ENCODE measurements at places on chromosomes 5 and 9.

DNA sequence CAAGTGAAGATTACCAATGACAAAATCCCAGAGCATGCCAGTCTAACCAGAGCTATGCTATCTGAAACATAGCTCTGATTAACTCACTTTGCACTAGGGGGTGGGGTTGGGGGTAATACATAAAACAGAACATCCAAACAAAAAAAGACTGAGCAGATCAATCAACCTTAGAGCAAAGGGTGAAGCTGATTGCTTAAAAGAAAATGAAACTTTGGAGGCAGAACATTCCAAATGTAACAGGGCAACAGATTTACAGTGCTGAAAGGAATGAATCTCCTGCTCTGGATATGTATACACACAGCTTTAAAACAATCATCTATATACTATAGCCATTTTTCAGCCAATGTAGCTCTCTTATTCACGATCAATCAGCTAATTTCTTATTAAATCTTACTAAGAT is 4.9 kb downstream of the IL6ST start:
- DNase-seq: no peak

- no peak for DNase-seq
Measured at GRCh38 chr9:93230601-93231000, 46.7 kb downstream of the WNK2 start.

DNA sequence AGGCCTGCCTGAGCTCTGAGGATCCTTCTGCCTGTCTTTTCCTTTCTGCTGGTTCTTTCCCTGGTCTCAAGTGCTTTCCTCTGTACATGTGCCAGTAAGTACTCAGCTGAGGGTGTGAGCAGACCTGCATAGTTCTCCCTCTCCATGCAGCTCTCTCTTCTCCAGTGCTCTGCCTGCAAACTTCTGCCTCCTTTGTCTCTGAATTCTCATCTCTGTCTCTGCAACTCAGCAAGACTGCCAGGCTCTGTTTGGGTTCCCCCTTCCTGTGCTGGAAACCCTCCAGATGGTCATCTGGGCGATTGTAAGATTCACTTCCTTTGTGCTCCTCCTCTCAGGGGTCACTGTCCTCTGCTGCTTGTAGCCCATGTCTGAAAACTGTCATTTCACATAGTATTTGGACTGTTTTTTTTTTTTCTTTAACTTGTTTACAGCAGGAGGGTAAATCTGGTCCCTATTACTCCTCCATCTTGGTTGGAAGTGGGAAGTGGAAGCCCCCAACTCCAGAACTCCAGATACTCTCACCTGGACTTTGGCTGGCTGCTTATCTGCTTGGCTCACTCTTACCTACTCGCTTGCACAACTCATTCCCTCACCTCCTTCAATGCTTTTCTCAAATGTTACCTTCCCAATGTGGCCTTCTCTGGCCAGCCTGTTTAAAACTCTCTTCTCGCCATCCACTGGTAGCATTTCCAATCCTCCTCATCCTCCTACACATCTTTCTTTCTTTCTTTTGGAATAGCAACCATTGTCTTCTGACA is 175.3 kb upstream of the TBC1D2 start:
- DNase-seq: no peak

- no peak for DNase-seq
Measured at GRCh38 chr5:179829732-179830435, 9.2 kb downstream of the SQSTM1 start.

GRCh38 chr9:4567601-4568000 is 77.3 kb downstream of the SLC1A1 start:
- DNase-seq: no peak

DNA sequence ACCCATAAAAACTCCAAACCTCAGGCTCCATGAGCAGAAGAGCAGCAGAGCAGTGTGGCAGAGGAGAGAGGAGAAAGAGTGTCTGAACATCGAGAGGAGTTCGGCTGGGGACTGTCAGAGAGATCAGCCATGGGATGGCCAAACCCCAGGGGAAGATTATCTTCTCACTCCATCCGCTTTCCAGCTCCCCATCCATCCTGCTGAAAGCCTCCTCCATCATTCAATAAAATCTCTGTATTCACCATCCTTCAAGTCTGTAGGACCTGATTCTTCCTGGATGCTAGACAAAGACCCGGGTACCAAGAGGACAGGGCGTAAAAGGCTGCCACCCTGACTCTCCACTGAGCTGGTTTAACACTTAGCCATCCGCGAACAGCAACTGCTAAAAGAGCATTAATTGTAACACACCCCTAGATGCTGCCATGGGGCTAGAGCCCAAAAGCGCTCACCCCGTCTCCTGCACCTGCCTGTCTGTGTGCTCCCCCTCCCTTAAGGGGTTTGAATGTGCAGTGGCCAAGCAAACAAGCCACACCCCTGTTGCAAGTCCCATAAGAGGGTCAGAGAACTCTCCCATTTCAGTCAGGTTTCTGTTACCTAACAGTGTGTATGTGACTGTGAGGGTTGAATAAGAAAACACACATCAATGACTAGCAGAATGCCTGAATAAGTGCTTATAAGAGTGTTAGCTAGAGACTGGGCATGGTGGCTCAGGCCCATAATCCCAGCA is 13.9 kb upstream of the SELENOP start:
- DNase-seq: no peak

DNA sequence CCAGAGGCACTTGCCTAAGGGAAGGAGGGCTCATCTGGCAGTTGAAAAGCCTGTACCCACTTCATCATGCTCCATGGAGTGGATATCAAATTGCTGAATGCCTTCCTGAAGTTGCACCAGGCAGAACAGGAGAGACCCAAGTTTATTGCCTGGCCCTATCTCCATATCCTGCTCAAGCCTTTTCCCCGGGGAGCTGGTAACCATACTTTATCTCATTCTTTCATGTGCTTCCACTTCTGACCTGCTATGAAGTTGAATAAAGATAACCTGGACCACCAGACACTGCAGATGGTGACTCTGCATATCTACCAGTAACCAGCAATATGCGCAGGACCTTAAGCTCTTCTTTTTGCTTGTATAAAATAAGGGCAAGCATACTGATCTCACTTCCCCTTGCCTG is 1397.5 kb upstream of the CDH6 start:
- DNase-seq: no peak

GRCh38 chr5:11595045-11595444 is 309.2 kb downstream of the CTNND2 start:
- no peak for DNase-seq

GRCh38 chr5:142841511-142842265 is 71.5 kb downstream of the ARHGAP26 start:
- DNase-seq: no peak

DNA sequence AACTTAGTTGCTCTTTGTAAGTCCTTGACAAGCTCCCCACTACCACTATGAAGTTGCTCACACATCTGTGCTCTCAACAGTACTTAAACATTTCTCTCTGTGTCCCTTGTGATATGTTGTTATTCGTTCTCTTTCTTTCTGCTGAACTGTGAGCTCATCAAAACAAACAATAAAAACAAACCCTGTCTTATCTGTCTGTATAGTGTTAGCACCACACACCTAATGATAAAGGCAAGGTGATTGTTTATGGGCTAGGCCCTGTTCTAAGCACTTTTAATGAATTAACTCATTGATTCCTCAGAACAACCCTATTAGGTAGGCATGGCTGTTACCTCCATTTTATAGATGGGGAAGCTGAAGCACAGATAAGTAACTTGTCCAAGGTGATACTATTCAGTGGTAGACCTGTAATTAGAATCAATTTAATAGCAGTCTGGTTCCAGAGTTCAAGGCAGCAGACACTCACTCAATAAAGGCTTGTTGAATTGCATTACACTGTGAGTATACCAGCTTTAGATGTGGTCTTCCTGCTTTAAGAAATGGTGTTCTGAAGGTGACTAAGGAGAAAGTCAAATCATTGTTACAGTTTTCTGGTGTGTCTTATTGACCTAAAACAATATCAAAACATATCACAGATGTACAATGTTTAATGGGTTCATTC is 153.6 kb upstream of the ELL2 start:
- no peak for DNase-seq
